ENCODE measurements at places on chromosomes 3 and 15.

DNA sequence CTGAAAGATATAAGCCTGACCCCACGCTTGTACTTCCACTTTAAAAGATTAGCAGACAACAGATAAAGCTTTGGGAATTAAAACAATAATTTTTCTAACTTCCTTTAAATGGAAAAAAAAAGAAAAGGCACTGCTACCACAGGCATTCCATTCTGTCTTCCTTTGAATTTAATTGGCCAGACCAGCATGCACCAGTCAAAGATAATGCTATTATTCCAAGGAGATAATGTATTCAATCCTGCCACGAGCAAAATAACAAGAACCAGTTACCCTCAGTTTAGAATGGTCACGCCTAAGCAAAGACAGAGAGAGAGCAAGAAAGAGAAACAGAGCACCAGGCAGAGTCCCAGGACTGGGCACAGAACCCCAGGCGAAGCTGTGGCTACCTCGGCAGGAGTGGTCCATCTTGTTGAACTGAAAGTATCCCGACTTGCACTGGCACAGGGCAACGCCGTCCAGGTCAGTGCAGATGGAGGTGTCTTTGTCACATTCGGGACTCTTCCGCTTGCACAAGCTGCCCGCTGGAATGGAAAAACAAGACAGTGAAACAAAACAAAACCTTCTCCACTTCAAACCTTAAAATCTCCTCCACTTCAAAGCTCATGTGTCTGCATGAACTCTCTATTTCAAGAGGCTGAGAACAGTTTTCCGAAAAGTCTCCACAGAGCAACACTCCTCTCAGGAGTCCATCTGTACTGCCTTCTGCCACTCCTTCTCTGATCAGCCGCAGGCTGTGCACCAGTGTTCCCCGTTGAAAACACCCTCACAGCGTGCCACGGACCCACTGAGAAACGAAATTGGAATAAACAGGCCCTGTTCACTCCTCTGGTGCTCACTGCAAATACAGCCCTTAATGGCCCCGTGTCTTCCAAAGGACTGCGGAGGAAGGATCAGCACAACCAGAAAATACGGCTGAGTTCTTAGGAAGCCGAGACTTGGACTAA is 58.2 kb downstream of the HEG1 start:
- no peak for DNase-seq

GRCh38 chr3:28279770-28280169 is 38.4 kb downstream of the CMC1 start:
- no peak for DNase-seq

GRCh38 chr3:144252896-144253295 is 281.3 kb downstream of the DIPK2A start:
- no peak for DNase-seq

GRCh38 chr3:39094851-39095677 is 12.4 kb downstream of the GORASP1 start:
- no peak for DNase-seq

DNA sequence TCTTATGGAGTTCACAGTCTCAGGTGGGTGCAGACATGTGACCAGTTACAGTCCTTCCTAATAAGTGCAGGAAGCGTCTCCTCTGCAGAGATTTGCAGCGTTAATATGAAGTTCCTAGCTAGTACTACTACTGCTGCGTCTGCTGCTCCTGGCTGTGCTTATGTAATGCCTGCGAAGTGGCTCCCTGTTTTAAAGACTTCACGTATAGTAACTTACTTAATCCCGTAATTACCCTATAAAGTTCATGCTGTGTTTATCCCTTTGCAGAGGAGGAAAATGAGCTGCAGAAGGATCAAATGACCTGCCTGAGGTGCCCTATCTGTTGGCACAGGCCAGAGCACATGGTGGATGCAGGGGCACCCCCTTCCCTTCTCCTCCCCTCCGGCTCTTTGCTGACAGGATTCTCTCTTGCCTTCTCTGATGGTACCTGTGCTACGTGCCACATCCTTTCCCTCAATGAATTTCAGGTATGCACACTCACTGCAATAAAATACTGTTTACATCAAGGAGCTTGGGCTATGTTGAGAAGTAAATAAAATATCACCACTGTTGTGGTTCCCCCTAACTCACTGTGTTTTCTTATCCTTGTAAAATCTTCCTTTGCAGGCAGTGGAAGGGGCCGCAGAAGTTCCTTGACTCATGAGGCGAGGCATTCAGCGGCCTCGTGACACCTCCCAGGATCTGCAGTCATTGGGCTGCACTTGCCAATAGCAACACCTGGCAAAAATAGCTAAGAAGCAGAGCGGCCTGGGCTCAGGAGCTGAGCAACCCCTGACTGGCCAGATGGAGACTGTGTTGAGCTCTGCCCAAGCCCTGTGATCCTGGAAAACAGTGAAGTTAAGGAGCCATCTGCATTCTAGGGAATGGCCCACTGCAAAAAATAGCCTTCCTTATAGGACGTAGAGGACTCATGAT is 188.9 kb upstream of the ATP10A start:
- no peak for DNase-seq

- no peak for DNase-seq
These were observed 55.1 kb upstream of the NSMCE3 start for GRCh38 chr15:29324746-29325145.

- DNase-seq = no peak
These were observed 136.3 kb downstream of the IMPG2 start for GRCh38 chr3:101184111-101184510.

GRCh38 chr3:123287051-123287961 is 85.6 kb downstream of the SEC22A start:
- DNase-seq = no peak

Data from T-helper 9 cell (primary cell).